Immature natural killer cell (primary cell): ENCODE measurements at places on chromosomes 11 and 22. TPM values are rescaled to one million over a fixed set of nuclear protein-coding genes. Genes with fewer than 3 reads are reported as not detected.

DNA sequence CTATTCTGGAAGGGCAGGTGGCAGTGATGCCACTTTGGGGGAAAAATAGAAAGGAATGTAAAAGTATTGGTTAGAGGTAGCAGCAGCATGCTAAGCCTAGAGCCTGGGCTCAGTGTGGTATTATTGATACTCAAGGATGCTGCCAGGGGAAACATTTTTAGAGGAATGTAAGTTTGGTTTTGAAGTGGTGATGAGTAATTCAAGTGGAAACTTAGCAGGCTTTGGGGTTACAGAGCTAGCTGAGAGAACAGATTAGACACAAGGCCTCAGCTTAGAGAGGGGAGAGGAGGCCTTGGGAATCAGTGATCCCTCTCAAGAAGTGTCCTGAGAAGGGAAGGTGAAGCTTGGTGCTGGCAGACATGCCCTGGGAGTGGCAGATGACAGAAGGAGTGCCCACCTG lies 32.9 kb upstream of the DDI1 start:
- H3K36me3 ChIP-seq: peaks cover 12% of the 10 kb centered on the region
- no peak for DNase-seq
- H3K27ac ChIP-seq: peak overlapping the region; percentile 65
- H3K4me3 ChIP-seq: no peak overlapping the region

Gene TMEM179B
- polyA plus RNA-seq: 174 TPM

Gene EHBP1L1
- polyA plus RNA-seq: 14.8 TPM

DNA sequence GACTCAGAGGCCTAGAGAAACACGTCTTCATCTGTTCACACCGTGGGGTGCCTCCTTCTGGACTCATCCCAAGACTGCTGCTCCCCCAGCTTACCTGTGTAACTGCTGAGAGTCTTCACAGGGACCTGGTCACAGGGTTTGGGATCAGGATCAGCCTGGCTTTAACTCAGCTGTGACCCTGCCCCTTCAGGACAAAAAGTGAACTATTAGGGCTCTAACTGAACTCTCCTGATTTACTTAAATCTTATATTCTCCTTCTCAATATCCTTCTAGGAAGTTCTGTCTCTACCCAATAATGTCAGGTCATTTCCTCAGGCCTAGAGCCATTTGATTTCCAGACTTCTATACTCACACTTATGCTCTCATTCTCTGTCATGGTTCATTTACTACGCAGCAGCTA lies 108.4 kb downstream of the ZNF280B start:
- H3K4me1 ChIP-seq: no peaks in the 10 kb centered on the region
- no peak for DNase-seq
- H3K36me3 ChIP-seq: no peaks in the 10 kb centered on the region
- H3K27ac ChIP-seq: no peak overlapping the region

DNA sequence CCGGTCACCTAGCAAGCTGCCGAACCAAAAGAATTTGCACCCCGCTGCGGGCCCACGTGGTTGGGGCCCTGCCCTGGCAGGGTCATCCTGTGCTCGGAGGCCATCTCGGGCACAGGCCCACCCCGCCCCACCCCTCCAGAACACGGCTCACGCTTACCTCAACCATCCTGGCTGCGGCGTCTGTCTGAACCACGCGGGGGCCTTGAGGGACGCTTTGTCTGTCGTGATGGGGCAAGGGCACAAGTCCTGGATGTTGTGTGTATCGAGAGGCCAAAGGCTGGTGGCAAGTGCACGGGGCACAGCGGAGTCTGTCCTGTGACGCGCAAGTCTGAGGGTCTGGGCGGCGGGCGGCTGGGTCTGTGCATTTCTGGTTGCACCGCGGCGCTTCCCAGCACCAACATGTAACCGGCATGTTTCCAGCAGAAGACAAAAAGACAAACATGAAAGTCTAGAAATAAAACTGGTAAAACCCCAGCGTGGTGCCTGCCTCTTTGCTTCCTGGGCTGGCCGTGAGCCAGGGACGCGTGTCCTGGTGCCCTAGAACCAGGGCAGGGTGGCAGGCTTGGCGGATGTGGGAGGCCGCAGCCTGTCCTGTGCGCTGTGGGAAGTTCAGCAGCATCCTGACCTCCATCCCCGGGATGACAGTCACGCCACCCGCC lies 13.2 kb downstream of the CCND1 start:
- H3K4me1 ChIP-seq: no peaks in the 10 kb centered on the region
- H3K27ac ChIP-seq: no peak overlapping the region

Gene AGBL2
- 1.1 TPM for polyA plus RNA-seq

- DNase-seq: no peak
- H3K27ac ChIP-seq: no peak overlapping the region
- no peak overlapping the region for H3K4me3 ChIP-seq
- H3K27me3 ChIP-seq: peaks cover 14% of the 10 kb centered on the region
- no peaks in the 10 kb centered on the region for H3K36me3 ChIP-seq
- H3K4me1 ChIP-seq: no peaks in the 10 kb centered on the region
Observed at GRCh38 chr22:32607086-32607485, 132.5 kb downstream of the FBXO7 start.

DNA sequence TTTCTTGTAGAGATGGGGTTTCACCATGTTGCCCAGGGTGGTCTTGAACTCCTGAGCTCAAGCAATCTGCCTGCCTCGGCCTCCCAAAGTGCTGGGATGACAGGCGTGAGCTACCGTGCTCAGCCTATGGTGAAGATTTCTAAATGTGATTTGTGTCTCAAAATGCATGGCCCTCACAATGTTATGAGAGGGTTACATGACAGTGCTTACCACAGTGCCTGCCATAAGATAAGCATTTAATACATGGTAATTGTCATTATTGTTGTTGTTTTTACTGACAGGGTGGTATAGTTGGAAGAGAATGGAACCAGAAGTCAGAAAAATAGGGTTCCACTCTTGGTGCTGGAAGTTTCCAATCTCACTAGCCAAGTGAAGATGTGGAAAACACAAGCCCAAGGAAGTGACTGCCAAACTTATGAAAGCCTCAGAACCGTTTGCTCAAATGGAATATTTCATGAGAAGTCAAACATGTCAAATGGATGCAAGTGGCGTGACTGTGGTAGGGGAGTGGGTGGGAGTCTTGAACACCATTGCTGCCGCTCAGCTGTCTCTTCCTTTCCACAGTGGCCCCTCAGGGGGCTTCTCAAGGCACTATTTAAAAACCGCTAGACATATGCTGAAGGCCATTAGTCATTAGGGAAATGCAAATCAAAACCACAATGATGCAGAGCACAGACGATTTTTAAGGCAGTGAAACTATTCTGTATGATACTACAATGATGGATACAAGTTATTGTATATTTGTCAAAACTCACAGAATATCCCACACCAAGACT lies 29.1 kb upstream of the LMO2 start:
- no peak overlapping the region for H3K27ac ChIP-seq
- peaks cover 2% of the 10 kb centered on the region for H3K27me3 ChIP-seq
- DNase-seq: no peak
- no peaks in the 10 kb centered on the region for H3K4me1 ChIP-seq
- no peaks in the 10 kb centered on the region for H3K36me3 ChIP-seq
- no peak overlapping the region for H3K4me3 ChIP-seq

Gene ANO1
- polyA plus RNA-seq: not detected

DNA sequence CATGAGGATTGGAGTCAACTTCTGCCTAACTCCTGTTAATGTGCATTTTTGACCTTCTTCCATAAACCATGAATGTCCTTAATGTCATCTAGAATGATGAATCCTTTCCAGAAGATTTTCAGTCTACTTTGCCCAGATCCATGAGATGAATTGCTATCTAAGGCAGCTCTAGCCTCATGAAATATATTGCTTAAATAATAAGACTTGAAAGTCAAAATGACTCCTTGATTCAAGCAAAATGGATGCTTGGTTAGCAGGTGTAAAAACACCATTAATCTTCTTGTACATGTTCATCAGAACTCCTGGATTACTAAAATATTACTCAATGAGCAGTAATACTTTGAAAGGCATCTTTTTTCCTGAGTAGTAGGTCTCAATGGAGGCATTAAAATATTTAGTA lies 238.5 kb upstream of the ZC3H12C start:
- no peak for DNase-seq
- H3K4me3 ChIP-seq: no peak overlapping the region
- H3K27ac ChIP-seq: no peak overlapping the region
- H3K36me3 ChIP-seq: no peaks in the 10 kb centered on the region
- H3K27me3 ChIP-seq: peaks cover 2% of the 10 kb centered on the region
- no peaks in the 10 kb centered on the region for H3K4me1 ChIP-seq

DNA sequence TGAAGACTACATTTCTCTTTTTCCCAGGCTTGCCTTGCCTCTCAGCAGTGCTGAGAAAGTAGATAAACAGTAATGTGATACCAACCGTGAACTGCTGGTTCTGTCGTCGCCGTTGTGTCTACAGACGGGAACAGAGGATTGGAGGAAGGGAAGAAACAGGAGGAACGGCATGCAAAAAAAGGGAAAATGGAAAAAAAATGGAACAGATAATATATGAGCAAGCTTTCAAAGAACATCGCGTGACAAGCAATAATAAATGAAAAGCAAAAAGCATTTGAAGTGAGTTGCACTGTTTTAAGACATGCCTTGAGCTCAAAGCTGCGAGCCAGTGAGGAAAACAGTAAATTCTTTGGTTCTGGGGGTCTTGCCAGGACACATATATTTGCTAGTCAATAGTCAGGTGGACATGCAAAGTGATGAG lies 305.9 kb downstream of the CADM1 start:
- H3K4me3 ChIP-seq: no peak overlapping the region
- H3K27me3 ChIP-seq: peaks cover 2% of the 10 kb centered on the region
- no peaks in the 10 kb centered on the region for H3K4me1 ChIP-seq
- no peak for DNase-seq
- no peaks in the 10 kb centered on the region for H3K36me3 ChIP-seq

- H3K27me3 ChIP-seq: no peaks in the 10 kb centered on the region
- no peak overlapping the region for H3K27ac ChIP-seq
Observed at GRCh38 chr11:95296621-95297025, 65.6 kb upstream of the SESN3 start.
